Mucosa of gallbladder (tissue), 1 donor: ENCODE measurements at places on chromosomes 1 and 21. TPM values are rescaled to one million over a fixed set of nuclear protein-coding genes. Genes with fewer than 3 reads are reported as not detected.

Gene LRRC8C
- total RNA-seq = 6.0 TPM

- DNase-seq = no peak
Observed at GRCh38 chr1:211713231-211713630, 37.8 kb upstream of the NEK2 start.

GRCh38 chr1:115179397-115180079 lies 90.2 kb upstream of the TSPAN2 start:
- no peak for DNase-seq

DNA sequence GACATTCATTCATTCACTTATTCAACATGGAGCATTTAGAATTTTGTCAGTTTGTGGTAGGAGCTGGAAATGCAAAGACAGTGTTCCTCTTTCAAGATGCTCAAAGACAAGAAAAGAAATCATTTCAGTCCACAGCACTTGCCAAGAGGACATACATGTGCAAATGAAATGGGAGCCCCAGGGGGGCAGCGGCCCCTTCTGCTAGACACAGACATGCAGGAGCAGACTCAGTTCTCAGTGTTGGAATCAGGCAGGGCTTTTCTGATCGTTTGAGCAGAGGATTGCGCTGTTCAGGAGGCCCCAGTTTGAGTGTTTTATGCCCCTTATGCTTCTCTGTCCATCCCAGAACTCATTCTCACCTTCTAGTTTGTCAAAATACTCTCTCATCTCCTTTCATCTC lies 35.6 kb upstream of the VASH2 start:
- DNase-seq = no peak

Gene CDK18
- total RNA-seq = 76.4 TPM

DNA sequence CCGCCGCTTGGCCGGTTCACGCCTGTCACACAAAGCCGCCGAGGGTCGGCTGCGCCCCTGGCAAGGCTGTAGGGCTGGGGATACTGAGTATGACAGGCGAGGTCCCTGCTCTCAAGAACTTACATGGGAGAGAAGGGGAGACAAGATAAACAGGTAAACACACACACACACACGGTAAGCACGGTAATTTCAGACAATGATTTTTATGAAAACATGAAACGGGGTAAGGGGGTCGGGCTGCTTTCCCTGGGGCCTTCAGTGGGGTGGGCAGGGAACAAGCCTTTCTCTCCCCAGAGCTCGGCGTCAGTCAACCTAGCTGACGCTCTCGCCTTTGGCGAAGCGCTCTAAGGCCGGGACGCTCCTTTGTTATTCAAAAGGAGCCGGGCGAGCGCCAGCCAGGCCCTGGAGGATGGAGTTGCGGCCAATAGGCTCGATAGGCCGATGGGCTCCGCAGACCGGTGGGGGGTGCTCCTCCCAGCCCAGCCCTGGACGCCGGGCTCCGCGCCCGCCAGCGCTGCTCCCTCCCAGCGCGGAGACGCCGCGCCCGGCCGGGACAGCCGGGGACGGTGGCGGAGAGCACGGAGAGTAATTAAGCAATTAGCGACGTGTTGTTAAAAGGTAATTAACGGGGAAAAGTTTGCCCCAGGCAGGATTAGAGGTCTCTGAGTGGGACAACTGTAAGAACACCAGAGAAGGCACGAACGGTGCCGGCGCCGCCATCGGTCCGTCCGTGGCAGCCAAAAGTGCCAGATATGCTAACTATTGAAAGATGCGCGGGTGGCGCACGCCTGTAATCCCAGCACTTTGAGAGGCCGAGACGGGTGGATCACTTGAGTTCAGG lies 950 bp upstream of the INKA2 start:
- DNase-seq = peak; percentile 54

- DNase-seq = no peak
Observed at GRCh38 chr1:24872061-24872850, 57.8 kb downstream of the RUNX3 start.

DNA sequence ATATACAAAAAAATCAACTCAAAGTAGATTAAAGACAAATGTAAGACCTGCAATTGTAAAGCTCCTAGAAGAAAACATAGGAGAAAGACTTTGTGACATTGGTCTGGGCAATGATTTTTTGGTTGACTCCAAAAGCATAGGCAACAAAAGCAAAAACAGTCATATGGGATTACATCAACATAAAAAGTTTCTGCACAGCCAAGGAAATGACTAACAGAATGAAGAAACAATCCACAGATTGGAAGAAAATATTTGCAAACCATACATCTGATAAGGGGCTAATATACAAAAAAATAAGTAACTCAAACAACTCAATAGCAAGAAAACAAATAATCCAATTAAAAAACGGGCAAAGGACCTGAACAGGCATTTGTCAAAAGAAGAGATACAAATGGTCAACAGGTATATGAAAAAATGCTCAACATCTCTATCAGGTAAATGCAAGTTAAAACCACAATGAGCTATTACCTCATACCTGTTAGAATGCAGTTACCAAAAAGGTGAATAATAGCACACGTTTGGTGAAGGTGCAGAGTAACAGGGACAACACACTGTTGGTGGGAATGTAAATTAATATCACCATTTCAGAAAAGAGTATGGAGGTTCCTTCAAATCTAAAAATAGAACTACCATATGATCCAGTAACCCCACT lies 173.7 kb upstream of the COA6 start:
- no peak for DNase-seq

- DNase-seq = no peak
Observed at GRCh38 chr1:51000651-51001050, 30.6 kb downstream of the CDKN2C start.

- peak; percentile 53 for DNase-seq
Observed at GRCh38 chr1:89843273-89844130, 22.7 kb downstream of the LRRC8D start.

Gene AQP10
- total RNA-seq = 0.32 TPM

Gene AKR7A3
- 390 TPM for total RNA-seq

DNA sequence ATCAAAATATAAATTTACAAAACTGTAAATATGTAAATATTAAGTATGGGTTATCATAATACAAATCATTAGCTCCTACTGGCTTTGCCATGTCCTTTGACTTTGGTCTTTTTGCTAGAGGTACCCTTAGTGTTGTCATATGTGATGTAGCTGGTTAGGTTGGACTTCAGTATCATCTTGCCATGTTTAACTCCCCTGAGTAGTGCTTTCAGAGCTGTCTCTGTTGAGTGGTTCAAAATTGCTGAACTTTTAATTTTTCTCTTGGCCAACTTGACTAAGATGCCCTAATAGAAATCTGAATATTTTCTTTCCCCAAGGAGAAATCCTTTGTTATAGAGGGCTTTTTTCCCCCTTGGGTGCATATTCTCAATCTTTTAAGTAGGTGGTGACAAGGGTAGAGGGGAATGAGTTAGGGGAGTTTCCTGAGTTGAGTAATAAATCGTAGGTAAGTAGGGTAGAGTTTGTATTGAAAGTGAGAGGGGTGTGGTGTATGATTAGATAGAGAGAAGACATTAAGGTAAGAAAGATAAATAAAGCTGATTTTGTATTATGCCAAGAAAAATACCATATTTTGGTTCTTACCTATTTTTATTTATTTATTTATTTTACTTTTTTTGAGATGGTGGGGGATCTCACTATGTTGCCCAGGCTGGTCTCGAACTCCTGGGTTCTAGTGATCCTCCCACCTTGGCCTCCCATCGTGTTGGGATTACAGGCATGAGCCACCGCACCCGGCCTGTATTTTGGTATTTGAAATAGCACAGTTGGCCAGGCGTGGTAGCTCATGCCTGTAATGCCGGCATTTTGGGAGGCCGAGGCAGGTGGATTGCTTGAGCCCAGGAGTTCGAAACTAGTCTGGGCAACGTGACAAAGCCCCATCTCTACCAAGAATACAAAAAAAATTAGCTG lies 21.8 kb downstream of the RPRD2 start:
- no peak for DNase-seq

- no peak for DNase-seq
Observed at GRCh38 chr1:224448453-224449017, 13.9 kb upstream of the WDR26 start.

DNA sequence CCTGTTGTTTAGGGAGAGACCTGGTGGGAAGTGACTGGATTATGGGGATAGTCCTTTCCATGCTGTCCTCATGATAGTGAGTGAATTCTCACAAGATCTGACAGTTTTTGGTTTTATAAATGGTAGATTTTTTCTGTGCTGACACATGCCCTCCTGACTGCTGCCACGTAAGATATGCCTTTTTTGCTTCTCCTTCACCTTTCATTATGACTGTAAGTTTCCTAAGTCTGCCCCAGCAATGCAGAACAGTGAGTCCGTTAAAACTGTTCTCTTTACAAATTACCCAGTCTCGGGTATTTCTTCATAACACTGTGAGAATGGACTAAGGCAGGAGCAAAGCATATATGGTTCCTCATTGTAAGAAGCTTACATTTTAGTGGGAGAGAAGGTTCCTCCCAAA lies 1727.2 kb downstream of the NCAM2 start:
- no peak for DNase-seq

GRCh38 chr1:113369040-113369439 lies 21.3 kb upstream of the MAGI3 start:
- DNase-seq = no peak

DNA sequence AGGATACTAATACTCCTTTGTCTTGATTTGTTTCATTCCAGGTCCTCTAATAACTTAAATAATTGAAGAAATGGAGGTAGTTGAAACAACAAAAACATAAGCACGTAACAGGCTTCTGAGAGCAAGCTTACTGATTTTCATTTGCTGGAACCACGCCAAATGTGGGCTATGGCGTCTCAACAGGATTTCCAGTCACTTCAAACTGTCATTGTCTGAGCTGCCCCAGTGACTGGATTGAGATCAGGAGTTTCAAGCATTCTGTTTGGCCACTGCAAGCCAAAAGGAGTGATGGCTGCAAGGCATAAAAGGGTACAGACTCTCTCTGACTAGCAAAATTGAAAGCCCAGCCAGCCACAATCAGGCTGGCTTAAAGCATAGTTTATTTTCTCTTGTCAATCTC lies 289.9 kb downstream of the DPYD start:
- DNase-seq = no peak

GRCh38 chr1:215040190-215040589 lies 42.3 kb upstream of the KCNK2 start:
- no peak for DNase-seq

Gene OR10J5
- not detected for total RNA-seq

DNA sequence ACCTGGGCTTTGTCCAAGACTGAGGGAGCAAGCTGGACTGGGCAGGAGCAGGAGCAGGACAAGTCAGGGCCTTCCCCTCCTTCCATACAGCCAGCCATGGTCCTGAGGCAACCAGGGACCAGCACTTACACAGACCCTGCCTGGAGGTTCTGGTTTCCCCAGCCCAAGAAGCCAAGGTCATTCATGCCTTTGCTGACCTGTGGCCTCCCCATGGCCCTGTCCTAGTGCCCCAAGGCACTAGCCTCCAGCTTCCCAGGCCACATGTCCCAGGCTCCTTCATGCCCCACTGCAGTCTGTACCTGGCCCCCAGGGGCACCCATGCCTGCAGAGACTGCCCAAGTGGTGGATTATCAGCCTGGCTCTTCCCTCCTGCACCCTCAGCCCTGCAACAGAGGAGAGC lies 243.9 kb downstream of the TOMM20 start:
- no peak for DNase-seq

Gene LCE2C
- not detected for total RNA-seq

GRCh38 chr1:167092653-167093052 lies 1.2 kb upstream of the STYXL2 start:
- no peak for DNase-seq

GRCh38 chr1:235865565-235866204 lies 1.0 kb downstream of the LYST start:
- no peak for DNase-seq

Gene CNIH3
- 1.5 TPM for total RNA-seq

GRCh38 chr21:46597896-46598343 lies 7.0 kb downstream of the S100B start:
- DNase-seq = no peak

DNA sequence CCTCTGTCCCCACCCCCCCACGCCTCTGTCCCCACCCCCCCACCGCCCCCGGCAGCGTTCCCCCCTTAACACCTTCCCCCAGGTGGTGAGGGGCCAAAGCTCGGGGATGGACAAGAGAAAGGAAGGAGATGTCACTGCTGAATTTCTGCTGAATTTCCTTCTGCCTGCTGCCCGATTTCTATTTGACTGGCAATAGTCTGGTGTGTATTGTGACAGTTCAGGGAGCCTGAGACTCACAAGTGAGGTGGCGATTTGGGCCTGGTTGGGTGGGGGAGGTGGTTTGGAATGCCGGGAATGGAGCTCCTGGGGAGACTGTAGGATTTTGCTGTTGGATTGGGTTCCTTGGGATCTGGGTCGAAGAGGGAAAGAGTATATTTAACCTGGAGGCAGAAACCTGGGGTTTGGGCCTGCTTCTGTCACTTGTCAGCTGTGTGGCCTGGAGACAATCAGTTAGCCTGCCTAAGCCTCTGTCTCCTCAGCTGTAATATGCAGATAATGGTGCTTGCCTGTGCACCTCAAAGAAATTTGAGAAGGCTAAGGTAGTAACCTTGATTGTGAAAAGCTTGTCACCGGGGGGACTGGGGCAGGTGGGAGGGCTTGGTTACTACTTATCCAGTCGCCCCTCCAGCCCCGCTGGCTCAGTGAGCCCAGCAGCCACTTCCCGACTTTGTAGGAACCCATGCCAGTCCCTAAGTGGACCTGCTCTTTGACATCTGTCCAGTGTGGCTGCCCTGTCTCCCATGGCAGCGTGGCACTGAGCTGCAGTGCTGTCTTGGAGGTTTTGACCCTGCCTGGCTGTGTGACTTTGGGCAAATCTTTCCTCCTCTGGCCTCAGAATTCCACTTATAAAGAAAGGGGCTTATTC lies 7.7 kb upstream of the LMNA start:
- DNase-seq = no peak

DNA sequence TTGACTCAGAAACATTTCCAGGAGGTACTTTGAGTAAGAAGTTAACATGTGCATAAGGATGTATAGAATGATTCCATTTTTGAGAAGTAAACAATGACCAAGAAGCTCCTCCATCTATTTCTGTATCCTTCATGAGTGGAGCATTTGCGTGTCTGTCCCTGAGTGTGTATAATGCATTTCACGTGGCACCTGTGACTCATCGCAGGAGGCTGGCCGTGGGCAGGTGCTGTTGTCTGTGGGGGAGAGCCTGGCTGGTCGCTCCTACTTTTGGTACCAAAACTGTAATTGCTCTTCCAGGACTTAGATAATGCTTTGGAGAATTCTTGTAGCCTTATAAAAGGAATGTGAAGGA lies 16.5 kb downstream of the SLC37A1 start:
- DNase-seq = no peak

DNA sequence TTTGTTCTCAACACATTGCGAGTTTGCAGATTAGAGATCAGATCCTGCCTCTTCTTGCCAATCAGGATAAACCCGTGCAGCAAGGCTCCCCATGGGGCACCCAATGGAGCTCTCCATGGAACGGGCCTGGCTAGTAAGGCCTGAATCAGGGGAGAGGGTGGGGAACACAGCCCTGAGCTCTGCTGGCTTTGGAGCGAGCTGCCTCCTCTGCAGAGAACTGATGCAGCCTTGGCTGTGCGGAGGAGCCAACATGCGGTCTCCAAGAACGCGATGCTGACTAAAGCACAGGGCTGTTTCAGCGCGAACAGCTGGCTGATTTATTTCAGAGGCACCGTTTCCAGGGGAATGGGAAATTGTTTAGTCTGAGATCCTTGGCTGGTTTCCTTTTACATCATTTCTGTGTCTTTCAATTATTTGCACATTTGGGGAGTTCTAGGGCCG lies 139.7 kb downstream of the TSEN15 start:
- peak; percentile 70 for DNase-seq
